ENCODE measurements at places on chromosomes 11 and 22.

- no peak for DNase-seq
These were observed 32.2 kb upstream of the ARFGAP3 start for GRCh38 chr22:42889304-42889703.

DNA sequence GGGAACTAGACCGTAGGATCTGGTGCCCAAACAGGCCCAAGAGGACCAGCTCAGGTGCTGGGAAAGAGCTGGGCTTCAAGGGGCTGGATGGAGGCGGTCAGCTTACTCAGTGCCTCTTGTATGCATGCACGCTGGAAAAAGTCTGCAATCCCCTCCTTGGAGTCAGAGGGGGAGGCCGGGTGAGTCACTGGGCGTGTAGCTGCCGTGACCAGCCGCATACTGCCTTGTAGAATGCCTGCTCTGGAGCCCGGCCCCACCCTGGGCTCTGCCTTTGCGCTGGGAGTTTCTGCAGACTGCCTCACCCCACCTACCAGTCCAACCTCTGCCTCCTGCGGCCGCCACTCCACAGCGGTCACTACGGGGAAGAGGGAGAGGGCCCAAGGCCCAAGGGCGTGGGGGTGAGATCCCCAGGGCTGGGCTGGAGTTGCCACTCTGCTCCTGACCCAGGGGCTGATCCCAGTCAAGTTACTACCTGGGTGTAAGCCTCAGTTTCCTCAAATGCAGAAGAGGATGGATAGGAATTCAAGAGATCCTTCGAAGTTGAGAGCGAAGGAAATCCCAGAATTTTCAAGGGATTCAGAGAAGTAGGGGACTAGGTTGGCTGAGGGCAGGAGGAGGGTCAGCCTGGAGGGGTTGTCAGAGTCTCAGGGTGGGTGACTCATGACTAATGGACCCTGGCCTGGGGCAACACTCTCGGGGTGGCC, 4.2 kb downstream of the MRGPRF start:
- no peak for DNase-seq

- no peak for DNase-seq
These were observed 154.4 kb upstream of the FAT3 start for GRCh38 chr11:92070026-92070889.

DNA sequence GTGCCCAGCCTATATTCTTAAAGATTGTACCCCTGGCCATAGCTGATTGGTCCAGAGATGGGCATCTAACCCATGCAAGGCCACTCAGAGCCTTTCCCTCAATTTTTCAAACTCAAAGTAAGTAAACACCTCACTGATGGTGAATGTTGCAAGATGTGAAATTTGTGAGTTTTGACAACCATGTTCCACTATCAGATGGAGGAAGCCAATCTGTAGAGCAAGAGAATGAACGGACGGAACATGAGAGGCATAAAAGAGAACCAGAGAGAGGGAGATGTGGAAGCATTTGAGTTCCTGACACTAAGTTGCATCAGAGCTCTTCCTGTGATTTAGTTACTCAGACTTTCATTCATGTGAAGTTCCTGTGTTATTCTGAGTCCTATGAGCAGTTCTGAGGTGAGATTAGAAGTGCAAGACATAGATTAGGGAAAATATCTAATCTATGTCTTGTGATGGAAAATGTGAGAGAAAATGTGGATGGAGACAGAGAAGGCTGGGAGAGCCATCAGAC, 73.3 kb downstream of the PRSS23 start:
- no peak for DNase-seq

- DNase-seq, result no peak
These were observed 31.8 kb upstream of the CCDC34 start for GRCh38 chr11:27394781-27395228.

DNA sequence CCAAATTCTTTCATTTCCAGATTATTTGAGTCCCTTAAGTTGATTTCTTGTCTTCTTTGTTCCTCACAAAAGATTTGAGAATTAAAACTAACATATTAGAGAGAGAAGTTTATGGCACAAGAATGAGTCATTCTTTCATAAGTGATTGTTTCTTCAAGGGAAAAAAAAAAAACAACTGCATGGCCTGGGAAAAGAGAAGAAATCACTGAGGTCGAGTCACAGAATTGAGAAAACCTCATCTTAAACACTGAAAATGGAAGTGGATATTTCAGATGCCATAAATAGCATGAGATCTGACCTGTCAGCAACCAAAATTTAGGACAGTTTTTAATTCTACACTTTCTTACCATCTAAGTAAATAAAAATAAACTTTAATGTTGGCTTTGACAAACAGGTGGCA, 87.2 kb downstream of the CWF19L2 start:
- no peak for DNase-seq
